ENCODE measurements at places on chromosomes 2 and 18. TPM values are rescaled to one million over a fixed set of nuclear protein-coding genes. Genes with fewer than 3 reads are reported as not detected.

C1QL2 gene
- not detected for total RNA-seq

CIB4 gene
- total RNA-seq = not detected

PSMA8 gene
- 0.15 TPM for total RNA-seq

KATNAL2 gene
- 2.0 TPM for total RNA-seq

GALR1 gene
- total RNA-seq = not detected

CD302 gene
- 7.4 TPM for total RNA-seq

ADGRF3 gene
- total RNA-seq = 0.12 TPM

INPP5D gene
- total RNA-seq = not detected

RNF138 gene
- total RNA-seq = 86.7 TPM

BUB1 gene
- total RNA-seq = 82.4 TPM

DNA sequence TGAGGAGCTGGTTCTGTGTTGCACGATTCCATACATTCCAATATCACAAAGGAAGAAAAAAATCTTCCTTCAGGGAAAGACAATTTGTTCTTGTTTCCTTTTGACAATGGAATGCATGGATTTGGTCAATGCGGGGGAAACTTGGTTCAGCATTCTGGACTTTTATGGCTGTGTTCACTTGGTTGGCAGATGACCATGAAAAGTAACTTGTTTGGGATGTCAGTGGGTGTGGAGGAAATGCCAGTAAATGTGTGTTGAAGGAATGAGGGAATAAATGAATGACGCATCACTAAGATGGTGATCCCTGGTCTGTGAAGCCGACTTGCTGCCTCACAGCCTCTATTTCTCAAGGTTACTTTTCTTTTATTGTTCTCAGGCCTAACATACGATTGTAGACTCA is 53.7 kb downstream of the THUMPD2 start:
- DNase-seq = peak; percentile 87

- no peak for DNase-seq
Observed at GRCh38 chr2:237583385-237584295, 6.9 kb downstream of the RAB17 start.

DNA sequence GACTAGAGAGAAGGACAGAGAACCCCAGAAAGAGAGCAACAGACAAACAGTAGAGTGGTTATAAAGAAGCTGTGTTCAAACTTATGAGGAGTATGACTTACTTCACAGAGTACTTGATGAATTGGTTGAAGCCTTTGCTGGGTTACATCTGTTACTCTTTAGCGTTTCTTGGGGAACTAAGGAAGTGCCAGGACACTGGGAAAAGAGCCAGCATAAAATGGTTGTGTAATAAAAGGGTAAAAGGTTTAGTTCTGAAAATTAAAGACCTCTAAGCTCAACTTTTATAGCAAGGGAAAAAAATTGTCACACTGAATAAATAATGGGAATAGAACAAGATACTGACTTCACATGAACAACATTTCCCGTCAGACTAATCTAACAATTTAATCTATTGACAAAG is 17.0 kb upstream of the STAT4 start:
- peak; percentile 88 for DNase-seq

DNA sequence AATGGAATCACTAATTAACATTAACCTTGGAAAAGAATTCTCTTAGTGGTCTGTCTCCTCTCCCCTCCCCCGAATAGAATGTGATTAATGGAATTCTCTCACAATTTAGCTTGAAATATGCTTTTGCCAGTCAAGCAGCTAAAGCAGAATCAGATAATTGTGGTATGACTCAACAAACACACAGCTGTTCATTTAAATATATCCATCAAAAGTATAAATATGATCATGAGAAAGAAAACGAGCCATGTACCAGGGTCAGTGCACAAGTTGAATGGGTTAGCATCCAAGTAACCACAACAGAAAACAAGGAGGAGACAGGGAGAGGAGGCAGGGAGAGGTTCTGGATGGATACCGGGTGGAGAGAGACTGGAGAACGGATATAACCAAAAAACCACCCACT is 66.9 kb downstream of the ACVR1 start:
- DNase-seq = peak; percentile 43

DNA sequence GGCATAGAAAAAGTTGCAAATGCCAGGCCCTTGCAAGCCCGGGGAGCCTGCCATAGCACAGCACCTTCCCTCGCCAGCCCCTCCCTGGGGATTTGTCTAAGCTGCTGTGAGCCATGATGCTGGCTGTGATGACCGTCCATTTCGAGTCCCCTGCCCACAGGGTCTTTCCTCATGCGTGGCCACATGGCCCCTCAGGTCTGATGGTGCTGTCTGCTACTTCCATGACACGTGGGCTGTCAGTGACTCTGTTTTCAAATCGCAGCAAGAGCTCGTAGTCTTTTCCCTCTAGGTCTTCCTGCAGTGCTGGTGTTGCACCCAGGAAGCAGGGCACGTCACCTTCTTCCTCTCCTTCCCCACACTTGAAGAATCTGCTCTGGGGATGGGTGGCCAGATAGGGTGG is 15.5 kb upstream of the GNAL start:
- no peak for DNase-seq

- peak; percentile 48 for DNase-seq
Observed at GRCh38 chr2:127423478-127423843, 5.2 kb downstream of the PROC start.

DNA sequence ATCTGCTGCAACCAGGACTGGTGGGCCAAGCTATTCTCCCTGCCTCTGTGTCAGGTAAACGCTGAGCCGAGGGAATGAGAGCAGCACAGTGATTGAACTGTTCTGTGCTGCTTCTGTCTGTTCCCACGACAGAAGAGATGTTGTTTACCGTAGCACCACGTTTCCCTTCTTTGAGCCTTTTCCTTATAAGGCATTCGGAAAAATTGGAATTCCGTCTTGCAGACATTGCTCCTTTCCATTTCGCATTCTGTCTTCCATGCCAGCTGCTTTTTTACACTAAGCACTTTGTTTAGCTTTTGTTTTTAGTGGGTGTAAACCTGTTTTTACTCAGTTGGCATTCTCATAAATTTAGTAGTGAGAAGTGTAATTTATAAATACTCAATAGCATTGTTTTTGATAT is 103.1 kb downstream of the ZNF236 start:
- DNase-seq = no peak

GRCh38 chr2:12577091-12577490 is 139.6 kb upstream of the TRIB2 start:
- DNase-seq = peak; percentile 13

DNA sequence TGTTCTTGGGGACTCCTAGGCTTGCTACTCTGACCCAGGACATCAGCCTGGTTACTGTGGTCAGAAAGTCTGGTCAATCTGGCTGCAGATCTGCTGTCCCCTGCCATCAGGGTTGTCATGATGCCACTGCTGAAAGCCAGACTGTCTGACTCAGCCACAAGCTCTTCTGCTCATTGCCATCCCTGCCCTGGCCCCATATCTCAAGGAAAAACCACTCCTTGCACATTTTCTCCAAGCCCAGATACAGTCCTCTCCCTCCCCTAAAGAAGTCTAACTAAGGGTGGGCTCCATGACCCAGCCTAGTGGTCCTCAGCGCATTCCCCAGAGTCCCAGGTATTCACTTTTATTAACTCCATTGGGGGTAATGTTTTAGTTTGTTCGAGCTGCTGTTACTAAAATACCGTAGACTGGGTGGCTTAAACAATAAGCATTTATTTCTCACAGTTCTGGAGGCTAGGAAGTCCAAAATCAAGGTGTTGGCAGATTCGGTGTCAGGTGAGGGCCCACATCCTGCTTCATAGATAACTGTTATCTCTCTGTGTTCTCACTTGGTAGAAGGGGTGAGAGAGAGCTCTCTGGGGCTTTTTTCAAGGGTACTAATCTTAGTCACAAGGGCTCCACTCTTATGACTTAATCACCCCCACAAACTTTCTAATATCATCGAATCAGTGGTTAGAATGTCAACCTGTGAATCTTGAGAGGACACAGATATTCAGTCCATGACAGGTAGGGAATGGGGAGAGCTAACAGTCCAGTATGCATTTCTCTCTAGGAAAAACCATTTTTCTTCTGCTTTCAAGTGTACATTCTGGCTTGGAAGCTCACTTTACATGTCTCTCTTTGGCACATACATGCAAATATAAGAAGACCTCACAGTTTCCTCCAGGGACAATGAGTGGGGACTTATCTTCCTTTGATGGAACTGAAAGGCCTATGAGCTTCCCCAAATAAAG is 94.8 kb upstream of the CXCR4 start:
- no peak for DNase-seq

- no peak for DNase-seq
Observed at GRCh38 chr2:46161911-46162310, 135.3 kb upstream of the EPAS1 start.

GRCh38 chr2:12928197-12928774 is 211.6 kb downstream of the TRIB2 start:
- peak; percentile 87 for DNase-seq

- DNase-seq = no peak
Observed at GRCh38 chr2:26607698-26608097, 33.5 kb downstream of the CIB4 start.

DNA sequence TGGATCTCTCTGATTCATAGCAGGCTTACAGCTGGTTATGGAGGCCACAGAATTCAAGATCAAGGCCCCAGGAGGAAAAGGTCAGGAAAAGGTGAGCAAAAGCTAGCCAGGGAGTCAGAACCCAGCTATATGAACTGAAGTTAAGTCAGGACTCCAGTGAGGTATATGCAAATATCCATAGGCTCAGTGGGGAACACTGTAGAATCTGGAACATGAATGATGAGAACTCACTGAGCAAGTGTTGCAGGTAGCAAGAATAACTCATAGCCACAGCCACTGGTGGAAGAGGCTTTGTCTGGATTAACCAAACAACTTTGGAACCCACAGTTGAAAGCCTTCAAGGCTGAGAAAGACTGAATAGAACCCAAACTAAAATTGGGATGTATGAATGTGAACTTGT is 24.7 kb downstream of the COBLL1 start:
- peak; percentile 7 for DNase-seq

DNA sequence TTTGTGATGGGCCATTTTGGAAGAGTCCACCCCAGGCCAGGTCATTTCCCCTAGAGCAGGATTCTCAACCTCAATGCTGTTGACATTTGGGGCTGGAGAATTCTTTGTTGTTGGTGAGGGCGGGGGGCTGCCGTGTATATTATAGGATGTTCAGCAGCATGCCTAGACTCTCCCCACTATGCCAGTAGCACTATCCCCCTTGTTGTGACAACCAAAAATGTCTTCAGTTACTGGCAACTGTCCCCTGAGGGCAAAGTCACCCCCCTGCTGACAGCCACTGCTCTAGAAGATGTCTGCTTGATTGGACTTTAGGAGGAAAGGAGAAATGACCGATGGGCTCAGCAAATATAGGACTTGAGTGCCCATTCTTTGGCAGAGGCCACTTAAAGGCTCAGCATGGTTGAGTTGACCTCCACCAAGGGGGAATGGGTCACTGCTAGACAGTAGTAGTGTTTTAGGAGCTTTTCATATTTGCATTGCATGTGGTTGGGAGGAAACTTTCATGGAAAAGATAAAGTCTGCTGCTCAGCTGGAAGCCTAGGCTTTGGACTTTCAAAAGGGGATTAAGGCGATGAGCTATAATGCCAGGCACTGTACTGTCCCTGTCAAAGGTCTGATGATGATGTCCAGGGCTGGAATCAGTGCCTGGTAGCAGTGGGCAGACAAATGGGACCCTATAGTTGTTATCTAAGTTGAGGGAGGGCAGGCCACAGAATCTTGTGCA is 61.1 kb upstream of the MCFD2 start:
- no peak for DNase-seq

DNA sequence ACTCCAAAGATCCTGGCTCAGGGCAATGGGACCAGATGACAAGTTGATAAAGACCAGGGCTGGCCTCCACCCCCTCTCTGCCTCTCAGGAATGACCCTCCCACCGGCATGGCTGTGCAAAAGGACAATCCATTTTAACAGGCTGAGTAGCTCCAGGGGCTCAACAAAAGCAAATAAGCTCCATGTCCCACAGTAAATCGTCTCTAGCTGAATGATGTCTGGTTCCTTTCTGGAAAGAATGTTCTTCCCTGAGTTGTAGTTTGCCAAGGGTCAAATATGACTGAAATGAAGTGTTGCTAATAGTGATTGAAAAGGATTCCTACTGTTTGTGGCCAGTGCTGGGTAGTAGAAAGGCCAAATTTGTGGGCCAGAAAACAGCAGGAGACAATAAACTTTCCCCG is 434.4 kb upstream of the ETAA1 start:
- DNase-seq = no peak

GRCh38 chr2:45980161-45980865 is 316.9 kb upstream of the EPAS1 start:
- DNase-seq = no peak

- DNase-seq = peak; percentile 96
Observed at GRCh38 chr18:59779979-59780378, 82.8 kb upstream of the CCBE1 start.

GRCh38 chr2:226792155-226792881 is 7.3 kb downstream of the IRS1 start:
- DNase-seq = no peak

DNA sequence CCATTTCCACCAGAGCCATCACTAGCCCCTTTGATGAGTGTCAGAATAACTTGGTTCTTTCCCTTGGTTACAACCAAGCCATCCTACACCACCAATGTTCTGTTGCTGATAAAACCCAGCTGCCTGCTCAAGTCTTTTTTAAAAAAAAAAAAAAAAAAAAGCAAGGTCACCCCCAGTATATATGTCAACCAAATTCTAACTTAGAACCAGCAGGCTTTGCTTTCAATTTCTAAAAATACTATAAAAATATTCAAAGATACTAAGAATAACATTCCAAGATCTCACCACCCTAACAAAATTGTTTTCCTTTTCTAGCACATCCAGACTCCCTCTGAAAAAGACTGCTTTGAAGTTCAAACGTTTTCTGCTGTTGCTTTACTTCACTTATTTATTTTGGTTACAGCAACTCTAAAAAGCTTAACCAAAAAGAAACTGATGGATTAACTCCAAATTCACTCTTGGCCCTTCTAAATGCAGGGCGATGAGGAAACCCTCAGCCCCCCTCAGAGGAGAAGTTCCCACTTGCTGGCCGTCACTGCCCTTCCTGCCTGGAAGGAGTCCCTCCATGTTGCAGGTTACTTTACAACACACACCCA is 10.9 kb downstream of the UXS1 start:
- no peak for DNase-seq

DNA sequence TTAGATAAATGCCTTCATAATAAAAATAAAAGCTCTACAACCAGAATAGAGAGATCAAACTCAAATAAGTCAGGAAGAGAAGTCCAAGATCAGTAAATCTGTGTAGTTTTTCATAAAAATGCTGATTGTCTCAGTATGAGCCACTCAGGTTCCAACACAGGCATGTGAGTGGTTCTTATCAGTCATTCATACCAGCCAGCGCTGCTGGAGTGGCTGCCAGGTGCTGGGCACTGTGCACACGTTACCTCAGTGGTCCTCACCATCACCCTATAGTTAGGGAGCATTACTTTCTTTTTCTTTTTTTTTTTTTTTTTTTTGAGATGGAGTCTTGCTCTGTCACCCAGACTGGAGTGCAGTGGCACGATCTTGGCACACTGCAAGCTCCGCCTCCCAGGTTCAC is 23.8 kb downstream of the CNDP1 start:
- no peak for DNase-seq

DNA sequence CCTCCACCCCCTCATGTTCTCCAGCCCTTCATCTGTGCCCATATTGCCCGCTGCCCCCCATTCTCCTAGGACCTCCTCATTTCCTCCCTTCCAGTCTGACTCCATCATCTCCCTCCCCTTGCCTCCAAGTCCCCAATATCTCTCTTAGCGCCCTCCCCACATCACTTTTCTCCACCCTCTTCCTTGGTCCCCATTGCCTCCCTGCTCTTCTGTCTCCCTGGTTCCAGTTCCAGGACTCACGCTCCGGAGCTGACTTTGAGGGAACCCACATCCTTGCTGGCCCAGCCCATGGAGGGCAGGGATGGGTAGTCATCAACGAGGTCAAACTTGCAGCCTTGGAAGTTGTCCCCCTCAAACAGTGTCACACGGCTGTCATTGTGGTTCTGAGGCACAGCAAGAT is 2.6 kb downstream of the CRYBA2 start:
- DNase-seq = no peak
